ENCODE measurements at places on chromosomes 6 and 20.

- DNase-seq: no peak
Observed at GRCh38 chr6:91281901-91282300, 695.0 kb upstream of the MAP3K7 start.

DNA sequence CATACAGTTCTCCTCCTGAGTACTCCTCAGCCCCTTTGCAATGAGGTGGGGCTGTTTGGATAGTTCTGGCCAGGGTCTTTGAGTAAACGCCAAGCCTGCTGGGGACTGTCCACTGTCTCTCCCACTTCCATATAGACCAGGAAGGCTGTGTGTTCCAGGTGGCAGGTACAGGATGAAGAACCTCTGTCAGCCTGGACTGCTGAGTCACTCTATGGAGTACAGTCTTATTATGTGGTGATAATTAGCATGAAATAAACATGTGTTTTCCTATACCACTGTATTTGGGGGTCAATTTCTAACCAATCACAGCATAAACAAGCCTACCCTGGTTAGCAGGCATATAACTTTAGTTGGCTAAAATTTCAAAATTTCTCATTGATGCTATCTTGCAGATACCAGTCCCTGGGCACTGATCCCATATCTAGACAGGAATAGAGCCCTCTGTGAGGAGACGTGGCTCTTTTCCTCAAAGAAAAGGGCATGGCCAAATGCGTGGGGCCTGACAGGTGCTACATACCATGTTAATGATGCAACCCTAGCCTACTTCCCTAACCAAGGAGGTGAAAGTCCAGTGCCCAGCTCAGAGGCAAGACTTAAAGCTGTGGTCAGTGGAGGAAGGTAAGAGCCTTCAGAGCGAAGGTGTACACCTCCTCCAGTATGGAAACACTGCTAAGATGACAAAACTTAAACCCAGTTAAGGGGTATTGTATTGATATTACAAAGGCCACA, 4.5 kb upstream of the ALDH8A1 start:
- no peak for DNase-seq

DNA sequence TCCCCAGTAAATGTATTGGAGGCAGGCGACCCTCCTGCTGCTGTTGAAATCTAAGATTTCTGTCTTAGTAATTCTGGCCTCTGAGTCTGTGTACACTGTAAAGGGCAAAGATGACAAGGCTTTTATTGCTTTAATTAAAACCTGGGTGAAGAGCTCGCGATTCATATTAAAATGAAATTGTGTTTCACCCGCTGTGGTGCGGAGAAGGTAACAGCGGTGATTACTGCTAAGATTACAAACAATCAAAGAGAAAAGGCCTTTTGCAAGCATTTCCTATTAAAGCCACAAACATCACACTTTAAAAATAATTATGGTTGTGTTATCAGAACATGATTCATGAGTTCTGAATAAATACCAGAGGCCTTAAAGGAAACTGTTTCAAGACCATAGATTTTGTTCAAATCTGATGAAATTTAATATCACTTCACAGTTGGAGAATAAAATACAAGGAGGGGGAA, 69.3 kb downstream of the TOX2 start:
- DNase-seq: no peak

- peak; percentile 72 for DNase-seq
Observed at GRCh38 chr6:106972500-106972899, 2.0 kb downstream of the CD24 start.

DNA sequence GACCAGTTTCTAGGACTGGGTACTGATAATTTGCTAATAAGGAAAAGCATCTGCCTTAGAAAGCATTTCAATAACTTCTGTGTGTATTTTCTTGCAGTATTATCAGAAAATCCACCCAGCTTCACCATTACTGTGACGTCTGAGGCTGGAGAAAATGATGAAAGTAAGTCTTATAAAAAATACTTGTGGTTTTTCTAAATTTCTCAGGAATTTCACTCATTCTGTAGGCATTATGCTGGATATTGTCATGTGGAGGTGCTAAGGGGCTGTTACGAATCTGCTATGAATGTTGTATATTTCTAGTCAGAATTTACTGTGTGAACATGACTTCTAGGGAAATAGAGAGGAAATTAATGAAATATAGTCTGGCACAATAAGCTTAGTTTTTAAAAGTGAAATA, 8.9 kb downstream of the RWDD1 start:
- DNase-seq: no peak

- no peak for DNase-seq
Observed at GRCh38 chr6:159642481-159642880, 50.6 kb downstream of the SOD2 start.

Data from NCI-H345 (cell line).